Stimulated activated CD8-positive, alpha-beta memory T cell treated with anti-CD3 and anti-CD28 coated beads, Interleukin-4, amount 100 ng/mL, for 48 hours (primary cell): ENCODE measurements at places on chromosomes 3 and 15.

GRCh38 chr3:129341331-129342141 lies 62.9 kb downstream of the HMCES start:
- no peak for DNase-seq

- no peak for DNase-seq
Observed at GRCh38 chr3:113264283-113265131, 53.1 kb downstream of the BOC start.

DNA sequence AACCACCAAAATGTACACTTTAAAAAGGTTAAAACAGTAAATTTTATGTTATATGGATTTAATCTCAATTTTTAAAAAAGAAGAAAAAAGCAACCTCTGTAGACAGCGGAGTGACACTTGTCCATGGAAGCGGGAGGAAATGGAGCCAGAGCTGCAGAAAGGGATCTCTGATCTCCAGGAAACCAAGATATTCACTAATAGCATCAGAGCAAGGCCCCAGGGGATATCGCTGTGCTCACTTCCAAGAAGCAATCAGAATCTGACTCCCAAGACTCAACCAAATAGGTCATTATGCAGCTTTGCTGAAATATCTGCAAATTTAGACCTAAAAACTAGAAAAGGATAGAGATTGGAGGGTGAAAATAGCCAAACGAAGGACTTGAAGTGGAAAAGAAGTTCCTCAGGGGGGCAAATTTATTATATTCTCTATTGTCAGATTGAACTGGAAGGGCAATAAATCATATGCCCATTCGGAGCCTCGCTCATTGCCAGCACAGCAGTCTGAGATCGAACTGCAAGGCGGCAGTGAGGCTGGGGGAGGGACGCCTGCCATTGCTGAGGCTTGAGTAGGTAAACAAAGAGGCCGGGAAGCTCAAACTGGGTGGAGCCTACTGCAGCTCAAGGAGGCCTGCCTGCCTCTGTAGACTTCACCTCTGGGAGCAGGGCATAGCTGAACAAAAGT lies 62.0 kb upstream of the ATP2C1 start:
- no peak for DNase-seq

DNA sequence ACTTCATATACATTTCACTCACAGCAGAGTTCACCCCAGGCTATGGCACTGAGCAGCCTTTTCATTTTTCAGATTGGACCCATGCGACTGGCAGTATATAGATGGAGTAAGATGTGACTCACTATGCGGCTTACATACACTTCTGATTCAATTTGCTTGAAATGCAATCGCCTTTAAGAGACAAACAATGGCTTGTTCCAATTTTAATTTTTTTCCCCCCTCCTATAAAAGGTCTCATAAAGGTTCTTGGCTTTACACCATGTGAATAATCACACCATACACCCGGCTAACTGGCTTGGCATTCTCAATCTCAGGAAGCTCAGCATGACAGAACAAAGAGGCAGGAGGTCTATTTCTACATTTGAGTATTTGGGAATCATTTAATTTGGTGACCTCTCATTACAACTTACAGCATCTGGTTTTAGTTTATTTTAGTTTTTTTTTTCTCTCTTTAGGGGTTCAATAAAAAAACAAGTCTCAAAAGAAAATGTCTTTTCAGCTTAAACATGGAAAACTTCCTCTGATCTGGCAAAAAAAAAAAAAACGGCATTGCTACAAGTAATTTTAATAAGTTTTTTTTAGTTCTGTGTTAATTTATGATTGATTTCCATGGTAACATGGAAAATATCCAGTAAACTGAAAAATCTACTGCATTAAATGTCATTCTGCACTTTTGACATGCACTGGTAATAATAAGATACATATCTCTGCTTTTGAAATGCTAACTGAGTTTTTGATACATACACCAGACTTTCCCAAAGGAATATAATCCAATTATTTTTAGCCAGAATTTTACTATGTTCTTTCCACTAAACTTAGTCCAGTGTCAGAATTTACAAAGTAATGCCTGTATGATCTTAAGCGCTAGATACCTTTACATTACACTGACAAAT lies 38.8 kb downstream of the GADL1 start:
- DNase-seq: no peak

- DNase-seq: no peak
Observed at GRCh38 chr15:88250826-88251225, 5.7 kb downstream of the NTRK3 start.

DNA sequence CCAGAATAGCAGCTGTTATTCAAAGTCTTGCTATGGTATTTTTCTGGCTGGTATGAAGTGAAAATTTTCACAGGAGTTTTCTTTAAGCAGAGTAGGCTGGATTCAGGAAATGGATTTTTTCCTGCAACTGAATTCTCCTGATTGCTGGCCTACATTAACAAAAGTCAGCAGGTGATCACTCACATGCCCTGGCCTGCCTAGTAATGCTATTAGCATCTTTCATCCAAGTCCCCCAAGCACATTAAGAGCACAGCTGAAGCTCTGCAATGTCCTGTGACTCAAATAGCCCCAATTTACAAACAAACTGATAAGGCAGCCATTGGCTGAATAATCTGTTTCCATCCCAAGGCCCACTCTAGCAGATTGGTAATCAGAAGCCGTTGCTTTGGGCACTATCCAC lies 688.3 kb upstream of the LMCD1 start:
- no peak for DNase-seq

DNA sequence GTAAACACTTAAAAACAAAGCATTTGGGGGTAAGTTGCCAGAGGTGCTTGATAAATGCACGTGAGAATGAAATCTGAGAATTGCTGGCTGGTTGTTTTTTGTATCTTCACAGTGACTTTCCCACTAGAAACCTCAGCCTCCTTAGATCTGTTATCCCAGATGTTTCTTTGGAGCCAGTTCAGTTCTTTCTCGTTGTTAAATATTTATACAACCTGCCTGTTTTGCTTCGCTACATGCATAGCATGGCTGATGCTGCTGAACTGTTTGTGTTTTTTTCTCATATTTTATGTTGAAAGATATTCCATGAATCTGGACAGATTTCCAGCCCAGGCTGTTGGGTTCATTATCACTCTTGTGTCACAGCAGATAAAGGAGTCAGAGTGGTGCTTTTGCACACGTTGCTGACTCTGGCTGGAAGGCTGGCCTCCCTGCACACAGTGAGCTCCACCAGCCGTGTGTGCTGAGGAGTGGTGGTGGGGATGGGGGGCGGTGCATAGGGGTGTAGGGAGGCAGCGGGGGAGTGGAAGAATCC lies 80.2 kb downstream of the ARNT2 start:
- DNase-seq: no peak

DNA sequence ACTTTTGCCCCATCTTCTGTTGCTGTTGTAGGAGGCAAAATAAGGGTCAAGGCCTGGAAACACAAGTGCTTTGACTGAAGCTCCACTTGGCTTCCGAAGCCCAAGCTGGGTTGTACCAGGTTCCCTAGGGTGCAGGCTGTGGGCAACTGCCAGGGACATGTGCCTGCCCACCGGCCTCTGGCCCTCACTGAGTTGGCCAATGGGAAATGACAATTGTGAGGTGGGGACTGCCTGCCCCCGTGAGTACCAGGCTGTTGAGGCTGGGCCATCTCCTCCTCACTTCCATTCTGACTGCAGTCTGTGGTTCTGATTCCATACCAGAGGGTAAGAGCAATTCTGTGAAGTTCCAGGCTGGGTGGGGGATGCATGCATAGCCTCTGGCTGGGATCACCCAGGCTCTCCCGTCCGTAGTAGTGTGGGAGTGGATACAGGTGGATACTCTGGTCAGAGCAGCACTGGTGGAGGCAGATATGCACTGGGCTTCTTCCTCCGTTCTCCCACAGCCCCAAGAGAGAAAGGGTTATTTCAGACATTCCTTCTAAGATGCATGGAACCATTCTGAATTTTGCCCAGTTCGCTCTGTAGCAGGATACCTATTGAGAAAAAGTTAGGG lies at the start of gene ADIPOQ:
ADIPOQ (plus strand) TSS at position 285 of the 613 bp plus-strand sequence. CDS start 10,349 bp downstream, outside the sequence.
- no peak for DNase-seq

- no peak for DNase-seq
Observed at GRCh38 chr3:117671722-117672318, 962.2 kb downstream of the TUSC7 start.

DNA sequence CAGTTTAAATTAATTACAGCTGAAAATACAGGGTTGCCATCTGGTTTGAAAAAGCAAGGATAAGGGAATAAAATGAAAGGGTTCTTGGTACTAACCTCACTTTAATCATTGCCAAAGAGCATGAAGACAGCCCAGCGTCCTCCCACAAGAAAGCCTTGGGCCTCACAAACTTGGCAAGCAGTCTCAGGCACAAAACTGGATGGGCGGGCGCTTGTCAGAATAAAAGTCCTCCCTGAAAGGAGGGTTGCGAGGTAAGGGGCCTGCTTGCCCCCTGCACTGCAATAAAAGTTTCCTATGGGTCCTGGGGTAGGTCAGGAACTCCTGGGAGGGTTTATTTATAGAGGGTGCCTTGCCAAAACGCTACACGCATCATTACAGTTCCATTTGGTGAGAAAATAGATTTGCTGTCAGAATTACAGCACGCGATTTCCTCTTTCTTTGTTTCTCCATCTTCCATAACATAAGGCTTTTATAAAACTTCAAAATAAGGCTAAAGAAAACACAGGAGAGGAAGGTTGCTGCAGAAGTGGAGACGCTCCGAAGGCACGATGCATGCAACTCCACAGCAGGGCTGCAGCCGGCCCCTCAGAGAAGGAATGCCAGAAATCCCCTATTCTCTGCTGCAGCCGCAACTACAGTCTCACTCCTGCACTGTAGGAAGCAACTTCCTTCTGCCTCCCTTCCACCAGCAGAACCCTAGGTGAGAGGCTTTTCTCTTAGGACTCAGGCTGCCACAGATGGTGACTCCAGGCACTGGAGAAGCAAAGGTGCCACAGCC lies 61.3 kb downstream of the VGLL4 start:
- no peak for DNase-seq

DNA sequence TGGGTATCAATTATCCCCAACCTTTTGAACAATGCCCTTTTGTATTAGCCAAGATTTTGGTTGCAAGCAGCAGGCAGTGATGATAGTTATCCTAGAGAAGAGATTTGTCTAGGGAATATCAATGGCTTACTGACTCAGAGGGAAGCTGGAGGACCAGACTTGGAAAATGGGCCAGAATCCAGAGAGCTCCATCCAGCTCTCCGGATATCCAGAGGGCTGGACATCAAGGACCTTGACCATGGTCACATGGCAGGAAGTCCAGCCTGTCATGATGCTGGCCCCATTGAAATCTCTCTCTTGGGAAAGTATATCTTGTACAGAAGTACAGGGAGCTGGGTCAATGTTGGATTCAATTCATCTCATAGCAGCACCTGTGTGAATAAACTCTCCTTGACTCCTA lies 148.5 kb upstream of the PDZRN3 start:
- no peak for DNase-seq

DNA sequence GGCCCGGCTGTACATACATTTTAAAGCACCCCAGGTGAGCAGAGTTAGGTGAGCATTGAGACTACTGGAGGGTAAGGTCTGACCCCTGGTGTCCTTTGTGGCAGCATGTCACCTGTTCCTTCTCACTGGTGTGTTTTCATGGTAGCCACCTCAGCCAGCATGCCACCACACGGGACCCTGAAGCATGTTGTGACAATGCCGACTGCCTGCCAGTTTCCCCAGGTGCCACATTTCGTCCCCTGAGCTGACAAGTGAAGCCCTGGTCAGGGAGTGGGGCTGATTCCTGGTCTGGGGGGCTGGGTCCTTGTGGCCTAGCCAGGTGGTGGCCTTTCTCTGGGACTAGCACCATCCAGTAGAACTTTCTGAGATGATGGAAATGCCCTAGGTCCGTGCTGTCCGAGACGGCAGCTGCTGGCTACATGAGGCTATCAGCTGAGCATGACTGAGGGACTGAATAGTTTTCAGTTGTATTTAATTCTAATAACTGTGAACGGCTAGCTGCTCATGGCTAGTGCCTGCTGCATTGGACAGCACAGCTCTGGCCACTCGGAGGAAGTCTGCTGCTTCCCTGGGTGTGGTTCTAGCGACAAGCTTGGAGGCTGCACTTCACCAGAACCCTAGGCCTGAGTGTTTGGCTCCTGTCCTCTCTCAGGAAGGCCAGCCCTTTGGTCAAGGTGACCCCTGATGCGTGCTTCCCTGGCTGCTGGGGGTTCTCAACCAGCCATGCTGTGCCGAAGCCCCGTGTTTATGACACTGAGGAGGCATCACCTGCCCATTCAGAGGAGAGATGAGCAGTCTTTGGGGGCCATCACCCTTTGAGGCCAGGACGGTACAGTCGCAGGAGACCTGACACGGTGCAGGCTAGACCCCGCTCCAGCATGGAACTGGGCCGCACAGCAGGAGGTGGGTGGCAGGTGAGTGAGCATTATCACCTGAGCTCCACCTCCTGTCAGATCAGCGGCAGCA lies 3.9 kb downstream of the C3orf22 start:
- peak; percentile 11 for DNase-seq

- DNase-seq: no peak
Observed at GRCh38 chr3:59880717-59881116, 830.9 kb upstream of the CFAP20DC start.

DNA sequence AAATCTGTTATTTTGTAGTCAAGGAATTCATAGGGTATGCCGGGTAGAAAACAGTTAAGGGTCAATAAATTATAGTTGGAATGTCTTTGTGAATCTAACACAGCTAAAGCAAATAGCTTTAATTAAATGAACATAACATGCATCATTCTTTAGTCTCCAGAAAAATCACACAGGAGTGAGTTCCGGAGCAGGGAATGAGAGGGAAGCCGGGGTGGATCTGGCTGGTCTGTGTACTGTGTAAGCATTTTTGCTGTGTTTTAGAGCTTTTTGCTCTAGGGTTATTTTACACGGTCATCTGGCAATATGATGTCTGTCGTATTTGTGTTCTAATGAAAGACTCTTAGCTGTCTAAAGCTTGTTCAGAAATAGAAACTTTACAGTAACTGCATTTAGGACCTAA lies 57.5 kb downstream of the MED12L start:
- DNase-seq: no peak

DNA sequence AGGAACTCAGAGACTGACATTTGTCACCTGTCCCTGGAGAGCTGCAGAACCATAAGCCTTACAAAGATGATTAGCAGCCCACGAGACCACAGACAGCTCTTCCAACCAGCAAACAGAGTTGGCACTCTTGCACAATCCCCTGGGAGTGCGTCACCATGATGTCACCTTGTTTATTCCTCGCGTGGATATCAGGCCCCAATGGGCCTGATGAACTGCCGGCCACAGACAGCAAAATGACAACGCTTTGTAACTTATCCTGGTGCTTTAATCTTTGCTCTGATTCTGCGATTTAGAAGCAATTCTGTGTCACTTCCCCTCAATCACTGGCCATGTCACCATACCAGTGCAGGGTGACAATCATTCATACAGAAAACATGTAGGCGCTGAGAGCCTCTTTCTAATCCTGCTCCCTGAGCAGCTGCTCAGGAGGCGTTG lies 89.2 kb downstream of the TAMM41 start:
- peak; percentile 30 for DNase-seq

DNA sequence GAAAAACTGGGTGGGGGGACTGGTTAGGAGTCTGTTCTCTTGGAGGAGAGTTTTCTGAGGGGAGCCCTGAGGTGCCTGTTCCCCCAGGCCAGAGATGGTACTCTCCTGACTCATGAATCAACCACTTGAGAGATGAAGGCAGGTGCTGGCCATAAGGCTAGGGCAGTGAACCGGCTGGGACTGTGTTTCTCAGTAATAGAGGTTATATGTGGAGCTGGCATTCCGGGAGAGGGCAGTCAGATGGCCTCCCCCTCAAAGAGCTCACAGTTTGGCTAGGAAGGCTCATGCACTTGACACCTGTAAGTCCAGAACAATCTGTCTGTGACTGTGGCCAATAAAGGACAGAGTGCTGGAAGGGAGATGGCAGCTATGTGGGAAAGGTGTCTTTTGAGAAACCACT lies 10.0 kb upstream of the SCN10A start:
- no peak for DNase-seq
